ENCODE measurements at places on chromosomes 6 and 20.
A peak's percentile ranks its signal among the peaks of the same experiment; 100 is the strongest.

DNA sequence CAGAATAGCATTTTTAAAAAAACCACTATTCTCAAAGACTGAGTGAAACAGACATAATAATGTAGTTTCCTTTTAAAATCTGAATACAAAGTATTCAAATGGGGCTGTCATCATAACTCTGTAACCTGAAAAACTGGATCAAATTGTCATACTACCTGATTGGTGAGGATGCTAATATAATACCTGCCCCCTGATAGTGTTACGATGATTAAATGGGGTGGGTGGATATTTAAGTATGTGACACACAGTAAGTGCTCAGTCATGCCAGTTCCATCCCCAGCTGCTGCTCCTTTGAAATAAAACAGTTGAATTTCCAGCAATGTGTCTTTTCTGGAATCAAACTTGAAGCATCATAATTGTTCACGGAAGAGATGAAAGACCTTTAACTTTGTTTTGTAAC, 8.9 kb downstream of the HTR1B start:
- DNase-seq: no peak

GRCh38 chr20:25863536-25864325, 167.1 kb upstream of the ZNF337 start:
- DNase-seq: no peak

GRCh38 chr20:53944796-53945195, 125.6 kb downstream of the BCAS1 start:
- no peak for DNase-seq

DNA sequence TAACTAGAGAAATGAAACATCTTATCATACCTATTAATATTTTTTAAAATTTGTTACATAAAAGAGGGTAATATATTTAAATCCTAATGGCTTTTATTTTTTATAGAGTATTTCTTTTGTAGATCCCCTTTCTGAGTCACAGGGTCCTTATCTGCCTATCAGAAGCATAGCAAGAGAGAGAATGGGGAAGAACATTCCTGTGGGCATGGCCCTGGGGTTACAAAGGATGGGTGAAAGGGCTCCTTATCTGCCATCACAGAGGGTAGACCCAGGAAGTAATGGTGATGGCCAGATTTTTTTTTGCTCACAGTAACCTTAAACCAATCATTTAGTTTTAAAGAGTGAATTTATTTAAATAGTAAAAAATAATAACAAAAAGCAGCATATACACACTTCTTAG, 582.1 kb upstream of the HTR1E start:
- no peak for DNase-seq

- no peak for DNase-seq
Measured at GRCh38 chr6:93468291-93468690, 48.9 kb upstream of the EPHA7 start.

GRCh38 chr6:69044534-69044933, 409.5 kb downstream of the ADGRB3 start:
- DNase-seq: no peak

DNA sequence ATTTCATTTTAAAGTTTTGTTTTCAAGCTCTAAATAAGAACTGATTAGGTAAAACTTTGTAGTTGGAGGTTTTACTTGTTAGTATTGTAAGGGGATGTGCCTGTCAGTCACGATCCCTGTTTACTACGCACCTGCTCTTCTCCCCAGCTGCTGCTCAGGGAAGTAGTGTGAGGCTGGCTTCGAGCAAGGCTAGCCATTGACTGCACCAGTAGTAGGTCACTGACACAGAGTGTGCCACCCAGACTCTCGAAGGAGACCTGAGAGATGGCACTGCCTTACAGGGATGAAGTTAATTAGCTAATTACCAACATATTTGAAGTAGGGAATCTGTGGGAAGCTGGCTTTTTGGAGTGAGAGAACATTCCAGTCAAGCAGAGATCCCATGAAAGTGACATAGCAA, 89.2 kb downstream of the DNAH8 start:
- no peak for DNase-seq

DNA sequence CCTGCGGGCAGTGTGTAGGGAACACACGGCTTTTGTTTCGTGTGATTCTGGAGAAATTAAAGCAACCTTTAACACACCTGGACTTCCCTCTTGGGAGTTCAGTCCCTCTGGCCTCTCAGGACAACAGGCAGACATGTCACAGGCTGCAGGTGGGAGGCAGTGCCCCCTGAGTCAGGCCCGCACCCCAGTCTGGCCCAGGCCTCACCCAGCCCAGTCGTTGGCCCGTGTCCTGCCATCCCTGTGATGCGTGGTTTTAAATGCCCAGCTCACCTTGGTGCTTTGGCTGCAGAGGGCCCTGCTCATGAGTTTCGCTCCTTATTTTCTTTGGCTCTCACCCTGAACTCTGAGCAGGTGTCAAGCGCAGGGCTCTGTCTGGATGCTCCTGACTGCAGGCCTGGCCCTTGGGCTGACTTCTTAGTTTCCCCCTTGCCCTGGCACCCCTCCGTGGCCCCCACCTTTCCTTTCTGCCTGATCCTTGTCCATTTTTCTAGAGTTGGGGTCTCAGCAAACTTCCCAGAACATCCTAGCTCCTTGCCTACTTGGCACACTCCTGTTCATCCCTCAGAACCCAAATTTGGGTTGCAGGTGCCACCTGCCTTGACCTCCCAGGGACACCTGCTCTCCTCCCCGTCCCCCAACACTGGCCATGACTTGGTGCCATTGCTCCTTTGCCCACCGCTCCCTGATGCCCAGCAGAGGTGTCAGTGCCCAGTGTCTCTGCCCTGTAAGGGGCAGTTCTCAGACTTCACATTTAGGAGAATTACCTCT, 2.2 kb upstream of the CABLES2 start:
- no peak for DNase-seq

- DNase-seq: no peak
Measured at GRCh38 chr6:87653074-87653962, 48.7 kb downstream of the AKIRIN2 start.

DNA sequence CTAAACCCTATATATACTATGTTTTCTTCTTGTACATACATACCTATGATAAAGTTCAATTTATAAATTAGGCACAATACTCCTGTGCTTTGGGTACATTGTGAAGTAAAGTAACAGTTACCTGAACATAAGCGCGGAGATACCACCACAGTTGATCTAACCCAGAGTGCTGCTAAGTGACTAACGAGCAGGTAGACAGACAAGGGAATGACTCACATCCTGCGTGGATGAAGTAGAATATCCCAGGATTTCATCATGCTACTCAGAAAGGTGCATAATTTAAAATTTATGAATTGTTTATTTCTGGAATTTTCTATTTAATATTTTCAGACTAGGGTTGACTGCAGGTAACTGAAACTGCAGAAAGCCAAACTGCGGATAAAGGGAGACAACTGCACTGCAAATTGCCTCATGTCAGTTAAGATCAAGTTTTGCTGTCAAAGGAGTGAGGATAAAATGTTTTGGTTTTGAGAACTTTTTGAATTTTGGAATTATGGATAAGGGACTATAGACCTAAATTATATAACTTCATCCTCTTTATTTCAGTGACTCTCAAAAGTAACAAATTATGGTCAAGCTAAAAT, 14.4 kb downstream of the MKKS start:
- no peak for DNase-seq

DNA sequence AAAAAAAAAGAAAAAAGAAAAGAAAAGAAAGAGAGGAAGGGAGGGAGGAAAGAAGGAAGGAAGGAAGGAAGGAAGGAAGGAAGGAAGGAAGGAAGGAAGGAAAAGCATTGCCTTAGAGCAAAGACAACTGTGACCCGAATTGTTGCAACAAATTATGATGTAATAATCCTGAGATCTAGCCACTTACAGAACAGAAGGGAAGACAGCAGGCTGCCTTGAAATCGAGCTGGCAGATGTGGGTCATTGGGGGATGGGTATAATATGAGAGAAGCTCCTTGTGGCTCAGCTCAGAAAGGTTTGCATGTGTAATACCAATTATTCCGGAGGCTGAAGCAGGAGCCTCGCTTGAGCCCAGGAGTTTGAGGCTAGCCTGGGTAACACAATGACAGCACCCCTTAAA, 208.1 kb upstream of the PROKR2 start:
- DNase-seq: no peak

DNA sequence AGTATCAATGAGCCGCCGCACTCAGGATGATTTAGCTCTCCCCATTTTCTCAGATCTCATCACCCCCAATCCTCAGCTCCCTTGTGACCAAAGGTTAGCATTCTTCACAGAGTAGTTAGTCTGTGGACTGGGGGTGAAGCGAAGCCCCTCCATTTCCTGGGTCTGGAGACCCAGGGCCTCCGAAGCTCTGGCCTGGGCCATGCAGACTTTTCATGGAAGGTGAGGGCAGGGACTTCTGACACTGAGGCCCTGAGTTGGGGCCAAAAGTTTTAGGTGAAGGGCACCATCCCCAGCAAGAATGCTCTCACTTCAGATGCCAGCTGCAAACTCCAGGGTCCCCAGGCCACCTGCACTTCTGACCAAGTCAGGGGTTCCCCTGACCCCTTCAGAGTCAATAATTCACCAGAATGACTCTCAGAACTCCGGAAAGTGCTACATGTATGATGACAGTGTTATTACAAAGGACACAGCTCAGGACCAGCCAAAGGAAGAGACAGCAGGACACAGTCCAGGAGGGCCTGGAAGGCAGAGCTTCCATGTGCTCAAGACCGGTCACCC, 65.7 kb upstream of the DUSP22 start:
- DNase-seq: no peak

DNA sequence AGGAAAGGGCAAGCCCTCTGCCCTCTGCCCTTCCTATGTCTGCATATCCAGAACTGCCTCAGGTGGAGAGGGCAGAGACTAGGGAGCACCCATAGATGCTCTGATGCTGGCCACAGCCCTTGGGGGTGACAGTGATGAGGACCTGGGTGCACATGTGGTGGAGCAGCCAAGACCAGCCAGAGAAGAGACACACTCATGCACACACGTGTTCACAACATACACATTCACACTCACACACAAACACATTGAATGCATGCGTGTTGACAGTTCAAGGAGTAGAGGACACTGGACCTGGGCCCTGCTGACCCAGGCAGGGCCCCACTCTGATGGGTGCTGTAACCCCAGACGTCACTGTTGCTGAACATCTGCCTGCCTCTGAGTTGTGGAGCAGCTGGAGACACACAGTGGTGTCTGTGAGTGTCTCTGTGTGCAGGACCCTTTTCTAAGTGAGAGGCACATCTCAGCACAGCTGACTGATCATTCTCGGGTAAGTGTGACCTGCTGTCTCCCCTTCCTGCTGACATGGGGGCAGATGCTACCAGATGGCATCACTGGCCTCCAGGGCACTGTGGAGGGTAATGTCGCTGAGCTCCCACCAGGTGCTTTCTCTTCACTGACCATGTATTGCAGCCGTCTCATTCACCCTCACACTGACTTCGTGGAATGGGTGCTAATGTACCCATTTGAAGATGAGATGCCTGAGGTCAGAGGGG, 30.1 kb upstream of the MAS1L start:
- no peak for DNase-seq

GRCh38 chr6:158803733-158804143, 15.4 kb downstream of the EZR start:
- DNase-seq: no peak

GRCh38 chr6:29227235-29227634, 56.5 kb downstream of the OR2J2 start:
- no peak for DNase-seq

DNA sequence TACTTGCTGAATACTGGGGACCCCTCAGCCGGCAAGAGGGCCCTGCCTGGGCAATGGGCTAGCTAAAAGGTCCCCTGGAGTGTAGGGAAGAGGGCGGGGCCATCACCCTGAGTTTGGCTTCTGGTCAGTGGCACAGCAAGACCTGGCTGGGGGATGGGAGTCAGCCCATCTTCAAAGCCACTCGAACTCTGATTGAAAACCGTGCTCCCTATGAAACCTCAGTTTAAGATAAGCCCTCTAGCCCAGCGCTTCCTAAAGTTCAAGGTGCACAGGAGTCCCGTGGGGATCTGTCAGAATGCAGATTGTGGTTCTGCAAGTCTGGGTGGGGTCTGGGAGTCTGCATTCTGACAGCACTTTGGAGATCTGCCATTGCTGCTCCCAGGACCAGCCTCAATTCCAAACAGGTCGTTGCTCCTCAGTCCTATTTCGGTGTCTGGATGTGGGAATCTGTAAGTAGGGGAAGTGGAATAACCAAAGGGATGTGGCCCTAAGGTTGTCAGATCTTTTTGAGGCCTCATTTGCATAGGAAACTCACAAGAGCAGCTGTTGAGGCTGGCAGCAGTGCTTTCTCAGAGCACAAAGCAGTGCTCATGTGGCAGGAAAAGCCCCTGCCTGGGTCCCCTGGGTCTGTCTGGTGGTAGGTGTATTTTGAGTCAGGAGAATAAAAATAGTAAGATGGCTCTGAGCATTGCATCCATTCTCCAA, 85.3 kb upstream of the SCP2D1 start:
- no peak for DNase-seq

GRCh38 chr6:135145063-135145800, 35.9 kb upstream of the MYB start:
- DNase-seq: peak; percentile 26

DNA sequence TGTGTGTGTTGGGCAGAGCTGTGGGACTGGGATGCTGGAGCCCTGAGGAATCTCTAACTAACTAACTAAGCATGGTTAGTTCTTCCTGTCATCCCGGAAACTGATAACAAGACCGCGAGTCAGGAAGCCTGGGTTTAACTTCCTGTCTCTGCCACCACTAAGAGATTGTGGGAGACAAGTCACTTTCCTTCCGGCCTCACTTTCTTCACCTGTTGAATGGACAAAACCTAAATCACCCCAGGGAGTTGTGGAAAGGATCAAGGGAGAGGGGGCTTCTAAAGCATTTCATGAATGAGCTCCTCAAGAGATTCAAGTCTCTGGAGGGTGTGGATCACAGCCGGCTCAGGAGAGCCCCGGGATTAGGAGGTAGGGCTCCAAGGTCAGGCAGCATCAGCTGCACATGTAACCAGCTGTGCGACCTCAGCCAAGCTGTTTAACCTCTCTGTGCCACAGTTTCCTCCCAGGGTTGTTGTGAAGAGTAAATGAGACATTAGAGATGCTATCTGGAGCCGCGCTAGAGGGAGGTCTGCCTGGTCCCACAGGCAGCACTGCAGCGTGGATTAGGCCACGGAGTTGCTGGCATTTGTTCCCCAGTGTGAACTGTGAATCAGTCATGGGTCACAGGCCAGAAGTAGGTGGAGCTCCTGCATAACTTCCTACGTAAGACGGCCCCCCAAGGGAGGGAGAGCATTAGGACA, 105.1 kb downstream of the TOX2 start:
- no peak for DNase-seq

GRCh38 chr6:55009131-55009530, 162.6 kb downstream of the FAM83B start:
- no peak for DNase-seq

DNA sequence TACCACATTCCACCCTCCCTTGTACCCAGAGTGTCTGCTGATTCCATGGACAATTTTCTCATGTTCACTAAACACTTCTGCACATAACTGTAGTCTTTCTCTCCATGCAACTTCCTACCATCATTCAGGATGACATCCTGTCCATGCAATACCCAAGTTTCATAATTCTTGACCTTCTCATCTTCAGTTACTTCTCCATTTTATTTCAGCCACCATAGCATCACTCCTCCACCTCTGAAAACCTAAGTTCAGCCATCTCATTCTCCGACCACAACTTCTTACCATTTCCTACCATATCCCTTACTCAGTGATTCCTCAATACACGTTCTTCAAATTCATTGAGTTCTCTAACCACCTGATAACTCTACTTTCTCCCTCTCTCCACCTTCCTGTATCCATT, 216.5 kb upstream of the TENT5A start:
- DNase-seq: no peak

GRCh38 chr6:73854998-73855718, 159.2 kb downstream of the CD109 start:
- DNase-seq: peak; percentile 26

- no peak for DNase-seq
Measured at GRCh38 chr6:110683241-110683640, 132.0 kb downstream of the CDK19 start.

- DNase-seq: no peak
Measured at GRCh38 chr6:152086223-152086873, 278.9 kb downstream of the ESR1 start.

Data from HTR-8/SVneo (cell line).